Lung (tissue), 17 donors: ENCODE measurements at places on chromosomes 3 and 15. TPM values are rescaled to one million over a fixed set of nuclear protein-coding genes. Genes with fewer than 3 reads are reported as not detected.
A peak's percentile ranks its signal among the peaks of the same experiment; 100 is the strongest.

The TP63 gene
- 3.1 TPM for total RNA-seq

- no peak for DNase-seq
Measured at GRCh38 chr3:108073764-108074431, 16.9 kb downstream of the CD47 start.

DNA sequence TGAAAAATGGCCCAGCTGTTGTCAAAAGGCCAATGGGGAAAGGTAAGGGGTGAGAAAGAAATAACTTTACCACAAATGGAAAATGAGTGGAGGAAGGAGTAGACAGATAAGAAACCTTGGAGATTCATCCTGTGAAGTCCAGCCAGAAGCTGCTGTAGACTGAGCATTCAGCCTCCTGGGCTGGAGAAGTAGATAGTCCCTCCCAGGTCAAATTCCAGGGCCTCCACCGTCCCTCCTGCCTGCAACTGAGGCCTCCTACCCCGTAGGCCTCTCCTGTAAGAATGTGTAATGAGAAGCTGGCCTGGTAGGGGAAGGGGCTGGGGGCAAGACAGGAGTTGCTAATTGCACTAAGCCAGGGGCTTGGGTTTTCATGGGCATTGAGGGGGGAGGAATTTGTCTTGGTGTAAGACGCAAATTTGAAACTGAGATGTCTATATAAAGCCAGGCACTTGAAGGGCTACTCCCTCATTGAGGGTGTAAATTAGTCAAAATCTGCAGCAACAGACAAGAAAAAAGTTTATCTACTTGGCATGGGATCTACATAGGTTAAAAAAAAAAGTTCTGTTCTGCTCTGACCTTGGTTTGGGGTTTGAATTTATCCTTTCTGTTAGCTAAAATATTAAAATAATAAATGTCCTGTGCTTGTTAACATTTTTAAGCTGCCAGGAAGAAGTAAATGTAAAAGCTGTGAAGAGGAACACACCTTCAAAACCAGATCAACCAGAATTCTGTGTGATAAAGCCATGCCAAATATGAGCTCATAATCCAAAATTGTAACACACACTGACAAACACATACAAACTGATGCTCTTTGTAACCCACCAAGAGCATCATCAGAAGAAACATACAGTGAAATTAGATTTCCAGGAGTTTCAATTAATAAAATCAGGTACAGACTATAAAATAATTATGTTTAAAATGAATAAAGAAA is 1.7 kb upstream of the RBP2 start:
- DNase-seq, result peak; percentile 31

GRCh38 chr3:85004147-85004546 is 45.4 kb downstream of the CADM2 start:
- DNase-seq, result no peak
